ENCODE measurements at places on chromosomes 11 and 22.

GRCh38 chr11:58928691-58929090 is 10.6 kb upstream of the GLYATL1 start:
- no peak for DNase-seq

DNA sequence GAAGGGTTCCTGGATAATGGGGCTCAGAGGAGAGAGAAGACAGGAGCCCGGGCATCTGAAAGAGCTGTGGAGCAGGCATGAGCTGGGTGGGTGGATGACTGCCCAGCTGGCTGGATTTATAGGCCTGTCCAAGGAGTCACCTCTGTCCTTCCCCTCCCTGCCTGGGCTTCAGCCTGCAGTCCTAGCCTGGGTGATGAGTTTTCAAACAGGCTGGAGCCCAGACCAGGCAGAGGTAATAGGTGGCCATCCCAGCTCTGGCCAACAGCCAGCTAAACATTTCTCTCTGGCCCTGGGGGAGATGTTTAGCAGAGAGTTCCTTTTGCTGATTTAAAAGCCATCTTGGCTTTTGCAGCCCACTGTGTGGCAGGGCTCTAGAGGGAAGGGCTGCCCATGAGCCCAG is 5.4 kb downstream of the C11orf96 start:
- no peak for DNase-seq

DNA sequence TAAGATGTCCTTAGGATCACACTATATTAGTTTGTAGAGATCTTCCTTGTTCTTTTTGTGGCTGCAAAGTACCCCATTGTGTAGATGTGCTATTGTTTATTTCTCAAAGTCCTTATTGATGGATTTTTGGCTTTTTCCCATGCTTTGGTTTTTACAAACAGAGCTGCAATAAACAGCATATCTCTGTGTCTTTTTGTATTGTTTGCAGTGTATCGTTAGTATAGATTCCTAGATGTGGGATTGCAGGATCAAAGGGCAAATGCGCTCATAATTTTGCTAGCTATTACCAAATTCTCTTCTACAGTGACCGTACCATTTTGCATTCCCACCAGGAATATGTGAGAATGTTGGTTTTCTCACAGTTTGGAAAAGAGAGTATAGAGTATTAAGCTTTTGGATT is 27.5 kb upstream of the FTH1 start:
- DNase-seq: no peak

- no peak for DNase-seq
Observed at GRCh38 chr11:75465701-75466531, 32.9 kb upstream of the KLHL35 start.

DNA sequence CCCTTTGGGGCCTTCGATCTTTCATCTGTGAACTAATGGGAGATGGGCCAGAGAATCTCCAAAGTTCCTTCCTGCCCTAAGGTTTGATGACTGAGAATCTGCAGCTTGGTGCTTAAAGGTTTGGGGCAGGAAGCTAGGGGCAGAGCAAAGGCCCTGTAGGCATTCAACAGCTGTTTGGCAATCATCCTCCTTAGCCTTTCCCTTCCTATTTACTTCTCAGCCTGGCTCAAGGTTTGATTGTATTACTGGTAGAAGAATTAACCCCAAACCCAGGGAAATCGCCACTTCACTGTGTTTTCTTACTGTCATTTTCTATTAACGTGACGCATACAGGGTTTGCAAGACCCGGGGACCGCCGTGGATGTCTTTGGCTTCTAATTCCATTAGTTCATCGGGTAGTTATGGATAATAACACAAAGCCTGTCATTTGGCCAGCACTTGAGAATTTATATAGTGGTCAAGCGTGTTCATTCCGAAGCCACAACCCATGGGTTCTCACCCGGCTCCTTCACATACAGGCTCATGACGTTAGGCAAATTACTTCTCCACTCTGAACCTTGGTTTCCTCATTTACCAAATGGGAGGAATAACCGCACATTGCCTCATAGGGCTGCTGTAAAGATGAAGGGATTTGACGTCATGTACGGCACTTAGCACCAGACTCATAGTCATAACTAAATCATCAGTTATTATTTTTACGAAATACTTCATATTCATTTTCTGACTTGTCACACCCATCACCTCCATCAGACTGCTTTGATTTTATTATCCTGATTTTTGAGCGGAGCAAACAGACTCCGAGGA is 158.1 kb downstream of the FBXO7 start:
- no peak for DNase-seq

GRCh38 chr11:69874178-69874983 is 55.2 kb upstream of the FGF3 start:
- no peak for DNase-seq

DNA sequence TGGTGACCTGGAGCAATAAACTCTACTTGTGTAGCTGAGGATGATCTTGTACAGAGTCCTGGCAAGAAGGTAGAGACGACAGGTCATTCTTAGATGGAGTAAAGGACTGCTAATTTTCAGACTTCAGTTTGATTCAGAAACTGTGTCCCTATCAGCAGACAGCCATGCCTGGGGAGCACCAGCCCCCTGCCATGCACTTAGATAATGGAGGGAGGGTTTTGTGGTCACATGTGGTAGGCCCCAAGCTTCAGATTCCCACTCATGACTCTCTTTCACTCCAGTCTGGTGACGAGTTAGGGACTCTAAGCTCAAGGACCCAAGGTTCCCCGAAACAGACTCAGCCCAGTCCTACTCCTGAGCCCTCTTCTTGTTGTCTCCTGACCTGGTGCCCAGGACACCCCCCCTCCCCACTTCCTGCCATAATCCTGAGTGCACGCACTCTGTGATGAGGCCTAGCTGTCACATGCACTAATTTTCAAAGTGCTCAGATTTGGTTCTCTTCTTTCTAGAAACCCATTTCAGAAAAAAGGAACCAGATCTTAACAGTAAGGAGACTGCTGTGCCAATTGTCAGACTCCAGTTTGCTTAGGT is 10.2 kb upstream of the AMPD3 start:
- no peak for DNase-seq

DNA sequence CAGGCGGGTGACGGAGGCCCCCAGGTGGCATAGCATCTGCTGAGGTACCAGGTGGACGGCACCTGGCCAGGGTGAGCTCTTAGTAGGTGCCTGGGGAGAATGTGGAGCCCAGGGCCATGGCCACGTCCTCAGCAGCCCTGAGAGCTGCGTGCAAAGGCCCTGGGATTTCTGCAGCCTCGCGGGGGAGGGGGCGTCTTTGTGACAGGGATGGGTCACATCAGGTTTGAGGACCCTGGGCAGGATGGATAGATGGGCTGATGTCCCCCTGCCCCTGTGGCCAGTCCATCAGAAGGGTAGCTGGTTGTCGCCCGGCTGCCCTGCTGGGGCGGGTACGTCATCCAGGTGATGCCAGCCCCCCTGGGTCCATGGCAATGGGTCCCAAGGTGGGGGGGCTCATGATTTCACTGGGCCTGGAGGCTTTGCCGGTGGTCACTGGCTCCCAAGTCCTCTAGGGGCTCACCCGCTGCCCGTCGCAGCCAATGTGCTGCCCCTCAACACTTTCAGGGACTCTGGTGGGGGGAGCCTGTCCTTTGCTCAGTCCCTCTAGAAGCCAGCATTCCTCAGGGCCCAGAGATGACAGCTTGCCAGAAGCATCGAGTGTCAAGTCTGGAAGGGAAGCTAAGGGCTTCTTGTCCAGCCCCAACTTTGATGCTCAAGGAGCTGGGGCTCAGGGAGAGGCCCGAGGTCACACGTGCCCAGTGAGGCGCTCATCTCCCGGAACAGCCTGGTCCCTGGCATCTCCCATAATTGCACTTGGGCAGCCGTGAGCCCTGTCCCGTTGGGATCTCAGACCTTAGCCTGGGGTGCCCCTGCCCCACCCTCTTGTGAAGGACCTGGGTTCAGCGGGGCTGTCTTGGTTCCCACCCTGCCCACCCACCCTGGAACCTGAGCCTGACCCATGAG is 777 bp downstream of the TBX10 start:
- no peak for DNase-seq

- no peak for DNase-seq
Observed at GRCh38 chr22:46812788-46813187, 50.3 kb downstream of the TBC1D22A start.

All from left colon (tissue), 2 donors.